ENCODE measurements at places on chromosomes 2 and 18.

DNA sequence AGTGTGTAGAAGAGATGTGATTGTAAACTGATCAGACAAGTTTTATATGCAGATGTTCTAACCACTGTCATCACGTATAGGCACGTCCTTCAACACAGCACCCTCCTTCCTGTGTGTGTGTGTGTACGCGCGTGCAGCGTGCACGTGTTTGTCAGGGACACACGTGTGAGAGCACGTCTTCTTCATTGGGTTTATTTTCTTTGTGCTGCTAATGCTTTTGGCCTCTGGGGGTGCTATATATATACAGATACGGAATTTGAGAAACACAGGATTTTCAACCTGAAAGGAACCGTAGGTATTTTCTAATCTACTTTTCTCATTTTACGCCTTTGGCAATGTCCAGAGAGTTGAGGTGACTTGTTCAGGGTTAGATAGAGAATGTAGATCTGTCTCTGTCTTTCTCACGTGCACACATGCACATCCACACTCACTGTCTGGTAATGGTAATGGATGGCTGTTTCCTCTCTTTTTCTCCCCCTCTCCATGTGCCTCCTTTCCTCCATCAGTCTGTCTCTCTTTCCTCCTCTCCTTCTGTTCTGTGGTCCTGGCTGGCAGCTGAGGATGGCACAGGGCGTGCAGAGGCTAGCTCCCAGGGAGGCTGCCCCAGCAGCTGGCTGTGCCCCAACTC, 13.4 kb upstream of the CELF4 start:
- DNase-seq, result no peak

DNA sequence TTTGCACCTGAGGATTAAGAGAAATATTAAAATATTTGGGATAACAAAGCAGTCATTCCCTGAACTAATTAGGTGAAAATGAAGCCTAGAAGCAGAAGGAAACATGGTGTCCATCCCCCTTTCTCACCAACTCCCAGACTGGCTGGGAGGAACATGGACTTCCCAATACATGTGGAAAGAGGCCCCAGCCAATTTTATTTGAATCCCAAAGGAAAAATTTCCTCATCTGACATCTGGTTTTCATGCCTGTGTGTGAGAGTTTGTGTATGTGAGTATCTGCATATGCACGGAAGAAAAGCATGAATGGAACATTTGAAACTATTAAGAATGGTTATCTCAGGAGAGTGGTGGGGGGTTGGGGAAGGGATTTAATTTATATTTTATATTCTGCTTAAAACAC, 84.3 kb downstream of the COPS8 start:
- no peak for DNase-seq

GRCh38 chr18:74608681-74609080, 11.0 kb downstream of the ZNF407 start:
- DNase-seq, result no peak

GRCh38 chr2:241226723-241227572, 38.5 kb downstream of the ANO7 start:
- no peak for DNase-seq

GRCh38 chr2:160741271-160741670, 247.7 kb upstream of the RBMS1 start:
- DNase-seq, result no peak

- no peak for DNase-seq
Measured at GRCh38 chr2:172613040-172613439, 57.1 kb downstream of the PDK1 start.

DNA sequence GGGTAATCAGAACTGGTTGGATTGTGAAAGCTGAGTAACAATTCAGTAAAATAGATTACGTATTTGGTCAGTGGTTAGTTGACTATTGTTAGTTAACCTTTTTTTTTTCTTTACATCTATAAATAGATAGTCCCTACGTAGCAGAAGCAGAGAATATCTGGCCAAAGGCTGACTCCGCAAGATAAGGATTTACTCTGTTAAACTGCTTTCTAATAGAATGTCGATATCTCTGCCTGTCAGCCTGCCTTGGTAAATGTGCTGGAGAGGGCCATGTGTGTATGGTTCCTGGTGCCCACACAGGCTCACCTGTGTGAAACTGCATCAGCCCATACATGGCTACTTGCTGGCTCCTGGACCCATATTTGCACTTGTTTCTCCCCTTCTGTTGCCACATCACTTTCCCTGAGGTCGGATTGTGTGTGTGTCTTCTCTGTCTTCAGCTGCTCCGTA, 94.4 kb downstream of the CRIM1 start:
- DNase-seq, result no peak

DNA sequence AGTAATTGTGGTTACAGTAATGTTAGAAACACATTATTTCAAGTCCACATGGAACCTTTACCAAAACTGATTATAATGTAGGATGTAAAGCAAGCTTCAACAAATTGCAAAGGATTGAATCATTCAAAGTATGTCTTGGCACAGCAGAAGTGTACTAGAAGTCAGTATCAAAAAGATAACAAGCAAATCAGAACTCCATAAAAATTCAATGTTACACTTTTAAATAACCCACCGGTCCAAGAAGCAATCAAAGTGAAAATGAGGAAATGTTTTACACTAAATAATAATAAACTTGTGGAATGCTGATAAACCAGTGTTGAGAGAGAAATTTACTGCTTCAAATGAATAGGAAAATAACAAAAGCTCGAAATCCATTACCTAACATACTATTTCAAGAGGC, 47.7 kb downstream of the TTC21B start:
- no peak for DNase-seq

GRCh38 chr2:232454630-232455029, 1.3 kb upstream of the ALPI start:
- DNase-seq, result no peak

DNA sequence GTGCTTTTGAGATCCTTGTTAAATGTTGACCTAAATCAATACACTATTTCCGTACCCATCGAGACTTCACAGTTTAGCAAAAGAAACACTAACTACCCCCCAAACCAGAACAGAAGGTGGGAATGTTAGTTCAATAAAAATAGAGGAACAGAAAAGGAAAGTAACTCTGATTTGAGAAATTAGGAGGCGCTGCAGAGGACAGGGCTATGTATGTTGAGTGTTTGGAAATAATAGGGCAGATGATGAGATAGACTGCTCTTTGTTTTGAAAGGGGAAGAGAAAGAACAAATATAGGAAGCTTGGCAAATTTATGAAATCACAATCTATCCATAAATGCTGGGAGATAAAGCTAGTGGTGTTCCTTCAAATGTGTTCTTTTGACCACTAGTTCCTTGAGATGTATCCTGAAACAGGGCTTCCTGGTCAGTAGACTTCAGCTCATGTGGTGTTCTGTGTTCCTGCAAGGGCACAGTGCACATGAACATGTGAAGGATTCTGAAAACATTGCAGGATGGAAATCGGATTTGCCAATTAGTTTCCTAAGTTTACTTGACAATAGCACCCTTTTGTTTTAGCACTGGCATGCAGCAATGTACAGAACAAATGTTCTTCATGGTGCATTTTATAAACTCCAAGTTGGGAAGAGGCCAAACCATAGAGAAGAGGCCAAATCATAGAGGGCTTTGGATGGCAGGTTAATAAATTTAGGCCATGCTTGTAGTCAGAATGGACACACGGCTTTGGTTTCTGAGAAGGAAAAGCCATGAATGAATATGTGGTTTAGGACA, 39.8 kb downstream of the RHBDD1 start:
- DNase-seq, result no peak
